Stimulated activated CD4-positive, alpha-beta T cell treated with anti-CD3 and anti-CD28 coated beads, Interleukin-15, amount 100 ng/mL, for 1 hour (primary cell): ENCODE measurements at places on chromosomes 1 and 21.

GRCh38 chr21:44975720-44976555 lies 36.1 kb downstream of the SLX9 start:
- DNase-seq: no peak

GRCh38 chr1:213676736-213677135 lies 311.0 kb upstream of the PROX1 start:
- DNase-seq: no peak

DNA sequence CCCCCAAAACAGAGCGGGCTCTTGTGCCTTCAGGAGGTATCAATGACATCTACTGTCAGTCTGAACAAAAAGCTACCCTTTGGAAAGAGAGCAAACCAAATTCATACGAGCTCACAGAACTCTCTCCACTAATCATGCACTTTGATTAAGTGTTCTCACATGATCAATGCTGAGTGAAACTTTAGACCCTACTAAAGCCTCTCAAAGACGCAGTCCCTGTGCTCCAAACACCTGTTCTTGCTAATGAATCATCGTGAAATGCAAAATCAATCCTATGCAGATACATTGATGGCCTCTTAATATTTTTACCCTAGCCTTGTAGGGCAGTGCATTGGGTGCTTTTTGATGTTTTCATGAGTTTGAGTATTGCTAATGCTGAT lies 113.4 kb downstream of the ZBTB18 start:
- DNase-seq: no peak

- DNase-seq: no peak
Observed at GRCh38 chr1:3031401-3032221, 10.3 kb downstream of the ACTRT2 start.

GRCh38 chr1:64031236-64031635 lies 172.2 kb upstream of the UBE2U start:
- no peak for DNase-seq

DNA sequence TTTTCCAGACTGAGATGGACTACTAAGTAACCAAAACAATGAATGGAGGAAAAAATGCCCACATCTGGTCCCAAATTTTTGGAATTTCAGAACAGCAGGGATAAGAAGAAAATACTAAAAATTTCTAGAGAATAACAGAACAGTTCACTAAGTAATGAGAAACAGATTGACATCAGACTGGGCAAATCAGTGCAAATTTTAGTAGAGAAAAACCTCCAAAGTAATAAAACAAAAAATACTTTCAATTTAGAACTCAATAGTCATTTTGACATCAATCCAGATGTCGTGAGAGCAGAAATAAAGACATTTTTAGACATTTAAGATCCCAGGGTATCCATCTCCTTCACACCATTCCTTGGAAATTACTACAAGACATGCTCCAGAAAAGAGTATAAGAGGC lies 39.3 kb downstream of the CRP start:
- DNase-seq: no peak
